Caco-2 (cell line): ENCODE measurements at places on chromosomes 7 and 10. TPM values are rescaled to one million over a fixed set of nuclear protein-coding genes. Genes with fewer than 3 reads are reported as not detected.

DNA sequence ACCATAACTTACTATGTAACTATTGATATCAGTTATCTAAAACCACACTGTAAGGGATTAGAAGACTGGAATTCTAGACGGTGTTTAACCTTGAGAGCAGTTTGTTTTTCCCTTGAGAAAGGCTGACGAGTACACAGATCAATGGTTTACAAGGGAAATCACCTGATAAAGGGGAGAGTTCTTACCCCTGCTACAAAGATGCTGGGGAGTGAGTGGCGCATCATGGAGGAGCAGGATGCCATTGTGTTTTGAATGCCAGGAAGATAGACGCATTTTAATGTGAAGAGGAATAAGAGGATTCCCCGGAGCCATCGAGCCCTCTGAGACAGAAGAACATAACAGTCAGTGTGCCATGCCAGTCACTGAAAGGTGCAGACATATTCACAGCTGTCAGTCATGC, 145.2 kb downstream of the PKD1L1 start:
- H3K36me3 ChIP-seq: no peaks in the 10 kb centered on the region
- peaks cover 45% of the 10 kb centered on the region for H3K4me1 ChIP-seq
- DNase-seq: peak; percentile 31
- no peak overlapping the region for H3K4me3 ChIP-seq
- H3K27me3 ChIP-seq: no peaks in the 10 kb centered on the region

Gene LRMDA
- 18.5 and 21.6 TPM in 2 replicates for total RNA-seq

Gene CPA2
- total RNA-seq: 26.1 and 27.6 TPM in 2 replicates

- no peaks in the 10 kb centered on the region for H3K4me1 ChIP-seq
- DNase-seq: peak; percentile 14
- no peak overlapping the region for H3K27ac ChIP-seq
- H3K27me3 ChIP-seq: no peaks in the 10 kb centered on the region
- no peak overlapping the region for H3K4me3 ChIP-seq
Measured at GRCh38 chr7:114405427-114405826, 9.2 kb upstream of the FOXP2 start.

DNA sequence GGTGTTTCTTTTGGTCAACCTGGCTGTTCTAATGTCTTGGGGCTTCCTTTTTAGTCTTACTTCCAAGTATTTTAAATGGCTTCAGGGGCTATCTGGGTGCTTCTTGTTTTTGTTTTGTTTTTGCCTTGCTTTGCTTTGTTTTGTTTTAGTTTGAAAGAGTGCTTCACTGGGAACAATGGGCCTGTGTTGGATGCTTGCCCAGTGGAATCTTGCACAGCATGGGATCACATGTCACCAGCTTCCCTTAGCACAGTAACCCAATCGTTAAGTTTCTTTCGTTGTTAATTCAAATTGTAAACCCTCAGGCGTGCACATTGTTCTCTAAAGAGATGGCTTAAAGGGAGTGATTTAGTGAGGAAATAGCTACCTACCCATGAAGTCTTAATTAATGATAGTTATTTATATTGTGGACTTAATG, 8.9 kb downstream of the COL17A1 start:
- no peak overlapping the region for H3K27ac ChIP-seq
- no peaks in the 10 kb centered on the region for H3K4me1 ChIP-seq
- no peak overlapping the region for H3K4me3 ChIP-seq
- DNase-seq: no peak
- no peaks in the 10 kb centered on the region for H3K36me3 ChIP-seq
- H3K27me3 ChIP-seq: no peaks in the 10 kb centered on the region

Gene VCL
- 92.2 and 113 TPM in 2 replicates for total RNA-seq

DNA sequence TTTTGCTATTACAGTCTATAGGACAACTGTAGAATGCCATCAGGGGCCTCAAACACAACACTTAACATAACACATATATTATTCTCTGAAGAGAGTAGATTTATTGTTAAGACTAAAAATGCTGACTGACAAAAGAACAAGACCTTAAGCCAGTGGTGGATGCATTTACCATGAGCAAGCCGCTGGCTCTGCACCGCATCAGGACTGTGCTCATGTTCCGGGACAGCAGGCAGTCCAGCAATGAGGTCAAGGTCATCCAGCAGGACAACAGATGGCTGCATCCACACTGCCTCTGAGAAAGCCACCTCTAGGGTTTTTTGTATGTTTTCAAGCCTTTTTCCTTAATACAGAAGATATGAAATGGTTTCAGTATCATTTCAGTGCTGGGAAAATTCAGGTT, 23.8 kb downstream of the PEX1 start:
- no peak overlapping the region for H3K27ac ChIP-seq
- H3K27me3 ChIP-seq: no peaks in the 10 kb centered on the region
- DNase-seq: no peak
- no peak overlapping the region for H3K4me3 ChIP-seq
- H3K4me1 ChIP-seq: no peaks in the 10 kb centered on the region
- peaks cover 3% of the 10 kb centered on the region; the same call in 1 of the 2 replicates for H3K36me3 ChIP-seq

Gene TMEM176A
- 38.7 and 49.6 TPM in 2 replicates for total RNA-seq

- H3K4me1 ChIP-seq: peaks cover 22% of the 10 kb centered on the region
- DNase-seq: no peak
- peak overlapping the region; percentile 7 for H3K27ac ChIP-seq
- H3K36me3 ChIP-seq: no peaks in the 10 kb centered on the region
- H3K4me3 ChIP-seq: no peak overlapping the region
Measured at GRCh38 chr10:3655528-3655927, 129.5 kb downstream of the KLF6 start.

DNA sequence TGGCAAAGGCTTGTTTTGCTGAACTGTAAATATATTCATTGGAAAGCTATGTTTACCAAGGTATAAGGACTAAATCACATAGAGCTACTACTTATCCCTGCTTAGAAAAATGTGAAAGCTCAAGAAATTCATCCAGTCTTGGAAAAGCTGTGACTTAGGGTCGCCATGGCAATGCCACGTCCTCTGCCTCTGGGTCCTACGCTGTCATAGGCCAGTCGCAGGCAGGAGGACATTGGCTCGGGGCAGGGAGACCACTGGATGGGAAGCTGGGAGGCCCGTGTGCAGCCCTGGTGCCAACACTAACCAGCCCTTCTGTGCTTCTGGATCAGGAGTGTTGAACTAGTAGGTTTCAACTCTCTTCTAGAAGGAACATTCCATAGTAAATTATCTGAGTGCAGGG, 67.3 kb upstream of the PDZD8 start:
- H3K4me1 ChIP-seq: no peaks in the 10 kb centered on the region
- H3K27me3 ChIP-seq: no peaks in the 10 kb centered on the region

DNA sequence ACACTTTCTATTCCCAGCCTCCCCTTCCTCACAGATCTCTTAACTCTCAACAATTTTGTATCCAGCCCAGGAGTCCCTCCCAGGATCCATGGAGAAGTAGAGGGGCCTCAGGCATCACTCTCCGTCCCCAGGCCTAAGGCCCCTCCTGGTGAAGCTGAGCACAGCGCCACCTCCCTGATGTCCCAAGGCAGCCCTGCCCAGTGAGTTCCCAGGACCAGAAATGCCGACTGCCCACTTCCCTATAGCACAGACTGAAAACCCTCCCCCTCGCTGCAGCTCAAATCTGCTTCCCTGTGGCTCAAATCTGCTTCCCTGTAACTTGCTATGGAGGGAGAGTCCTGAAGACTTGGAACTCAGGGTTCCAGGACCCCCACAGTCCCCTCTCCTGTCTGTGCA, 35.6 kb downstream of the YKT6 start:
- no peak for DNase-seq
- H3K4me3 ChIP-seq: no peak overlapping the region
- no peak overlapping the region for H3K27ac ChIP-seq
- no peaks in the 10 kb centered on the region for H3K36me3 ChIP-seq
- no peaks in the 10 kb centered on the region for H3K4me1 ChIP-seq

DNA sequence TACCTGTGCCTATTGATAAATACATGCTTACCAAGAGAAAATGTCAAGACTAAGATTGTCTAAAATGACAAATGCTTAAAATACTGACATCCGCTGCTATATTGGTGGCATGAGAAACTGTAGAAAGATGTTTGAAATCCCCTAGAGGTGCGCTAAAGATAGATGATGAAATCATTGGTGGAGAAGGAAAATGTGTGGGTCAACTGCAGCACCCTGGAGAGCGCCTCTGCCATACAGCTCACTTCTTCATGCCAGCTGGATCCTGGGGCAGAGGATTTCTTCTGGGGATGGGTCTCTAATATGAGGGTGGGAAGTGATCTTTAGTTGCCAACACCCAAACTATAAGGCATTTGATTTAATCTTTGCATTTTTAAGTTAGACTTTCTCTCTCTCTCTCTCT, 680.4 kb upstream of the POM121L12 start:
- H3K27me3 ChIP-seq: no peaks in the 10 kb centered on the region
- peak; percentile 36 for DNase-seq
- H3K27ac ChIP-seq: no peak overlapping the region
- no peaks in the 10 kb centered on the region for H3K36me3 ChIP-seq
- peaks cover 12% of the 10 kb centered on the region for H3K4me1 ChIP-seq
